ENCODE measurements at places on chromosomes 7 and 10.

- DNase-seq = no peak
Measured at GRCh38 chr10:25633542-25633941, 300.5 kb upstream of the MYO3A start.

GRCh38 chr7:149817301-149817771, 20.8 kb upstream of the ZNF862 start:
- DNase-seq = no peak

DNA sequence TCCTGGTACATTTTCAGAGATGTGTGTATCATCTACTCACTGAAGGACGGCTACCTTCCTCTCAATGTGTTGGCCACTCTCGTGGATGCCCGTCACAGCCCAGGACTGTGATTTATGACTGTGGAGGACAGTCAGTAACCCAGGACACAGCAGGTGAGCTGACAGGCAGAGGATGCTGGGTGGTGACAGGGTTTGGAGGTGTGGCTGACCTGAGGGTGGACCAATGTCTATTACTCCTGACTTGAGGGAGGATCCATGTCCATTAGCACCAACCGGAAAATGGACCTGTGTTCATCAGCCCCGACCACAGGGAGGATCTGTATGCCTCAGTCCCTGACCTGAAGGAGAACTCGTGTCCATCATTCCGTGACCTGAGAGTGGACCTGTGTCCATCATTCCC, 96.1 kb downstream of the ADCY1 start:
- no peak for DNase-seq

- no peak for DNase-seq
Measured at GRCh38 chr7:29255906-29256692, 61.5 kb downstream of the CHN2 start.

DNA sequence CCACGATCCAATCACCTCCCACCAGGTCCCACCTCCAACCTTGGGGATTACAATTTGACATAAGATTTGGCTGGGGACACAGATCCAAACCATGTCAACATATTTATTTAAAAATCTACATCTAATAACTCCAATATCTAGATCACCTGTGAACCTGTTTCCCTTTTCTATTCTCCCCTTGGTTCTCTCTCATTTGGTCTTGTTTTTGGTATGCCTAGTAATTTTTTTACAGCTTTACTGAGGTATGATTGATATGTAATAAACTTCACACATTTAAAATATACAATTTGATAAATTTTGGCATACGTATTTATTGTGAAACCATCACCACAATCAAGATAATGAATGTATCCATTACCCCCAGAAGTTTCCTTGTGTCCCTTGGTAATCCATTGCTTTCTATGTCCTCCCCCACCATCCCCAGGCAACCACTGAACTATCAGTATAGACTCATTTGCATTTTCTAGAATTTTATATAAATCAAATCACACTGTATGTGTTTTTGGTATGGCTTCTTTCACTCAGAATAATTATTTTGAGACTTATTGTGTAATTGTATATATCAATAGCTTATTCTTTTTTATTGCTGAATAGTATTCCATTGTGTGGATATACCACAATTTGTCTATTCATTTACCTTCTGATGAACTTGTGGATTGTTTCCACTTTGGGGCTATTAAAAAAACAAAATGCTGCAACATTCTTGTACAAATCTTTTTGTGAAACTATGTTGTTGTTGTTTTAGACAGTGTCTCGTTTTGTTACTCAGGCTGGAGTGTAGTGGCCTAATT, 45.2 kb upstream of the NUB1 start:
- DNase-seq = no peak

- DNase-seq = no peak
Measured at GRCh38 chr10:108836362-108836761, 1086.9 kb downstream of the XPNPEP1 start.

GRCh38 chr7:148303295-148304082, 287.1 kb upstream of the C7orf33 start:
- DNase-seq = no peak

DNA sequence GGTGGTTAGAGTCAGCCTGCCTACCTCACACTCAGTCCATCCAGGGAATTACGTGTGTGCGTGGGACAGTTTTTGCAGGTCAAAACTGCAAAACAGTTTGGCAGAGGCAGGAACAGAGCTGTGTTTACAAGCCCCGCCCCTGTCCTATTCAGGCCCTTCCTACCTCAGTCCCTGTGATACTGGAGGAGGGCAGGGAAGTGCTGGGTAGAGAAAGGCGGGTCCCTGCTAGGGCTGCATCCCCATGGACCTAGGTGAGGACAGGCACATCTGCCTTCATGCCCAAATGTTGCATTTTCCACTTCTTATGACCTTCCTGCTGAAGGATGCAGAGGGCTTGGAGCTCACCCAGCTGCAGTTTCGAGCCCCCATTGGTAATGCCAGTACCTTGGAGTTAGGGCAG, 25.1 kb downstream of the SBDS start:
- DNase-seq = no peak

GRCh38 chr10:77746047-77746707, 108.6 kb upstream of the KCNMA1 start:
- no peak for DNase-seq

DNA sequence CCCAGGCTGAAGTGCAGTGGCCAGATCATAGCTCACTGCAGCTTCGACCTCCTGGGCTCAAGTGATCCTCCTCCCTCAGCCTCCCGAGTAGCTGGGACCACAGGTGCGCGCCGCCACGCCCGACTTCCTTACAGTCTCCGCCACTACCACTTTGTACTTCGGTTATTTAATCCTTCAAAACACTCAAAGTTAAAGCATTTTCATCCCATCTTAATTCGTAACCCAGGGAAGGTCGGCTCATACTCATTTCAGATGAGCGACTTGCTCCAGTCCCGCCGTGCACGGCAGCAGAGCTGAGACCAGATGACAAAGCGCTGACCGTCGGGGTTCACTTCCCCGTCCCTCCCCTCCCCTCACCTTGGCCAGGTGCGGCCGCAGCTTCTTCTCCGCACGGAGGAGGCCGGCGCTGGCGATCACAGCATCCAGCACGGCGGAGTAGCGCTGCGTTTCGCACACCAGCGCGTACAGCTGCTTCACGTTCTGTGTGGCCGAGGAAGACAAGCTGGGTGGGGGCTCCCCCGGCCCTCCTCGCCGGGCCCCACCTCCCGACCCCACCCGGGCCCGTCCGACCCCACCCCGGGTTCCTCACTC, 457 bp downstream of the NSUN5 start:
- DNase-seq = no peak

All from inflammatory macrophage treated with lipopolysaccharide for 4 hours (primary cell).